Left hindlimb (tissue), 1 donor: ENCODE measurements at places on chromosomes 4 and X.

DNA sequence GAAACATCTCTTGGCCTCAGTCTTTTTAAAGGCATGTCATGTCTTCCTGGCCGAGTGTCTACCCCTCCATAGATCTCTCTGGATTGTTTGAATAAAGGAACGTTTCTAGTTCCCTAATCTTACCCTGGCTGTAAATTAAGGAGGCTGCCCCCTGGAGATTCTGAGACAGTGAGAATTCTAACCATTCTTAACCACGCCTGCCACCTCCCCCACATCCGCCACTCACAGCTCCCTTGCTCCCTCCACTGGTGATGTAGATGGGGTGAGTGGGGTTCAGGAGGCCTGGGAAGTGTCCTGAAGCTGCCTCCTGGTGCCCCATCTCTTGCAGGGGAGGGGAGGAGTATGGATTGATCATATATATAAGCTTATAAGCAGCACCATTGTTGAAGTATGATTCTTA, 48.0 kb upstream of the TRIM2 start:
- DNase-seq: no peak

DNA sequence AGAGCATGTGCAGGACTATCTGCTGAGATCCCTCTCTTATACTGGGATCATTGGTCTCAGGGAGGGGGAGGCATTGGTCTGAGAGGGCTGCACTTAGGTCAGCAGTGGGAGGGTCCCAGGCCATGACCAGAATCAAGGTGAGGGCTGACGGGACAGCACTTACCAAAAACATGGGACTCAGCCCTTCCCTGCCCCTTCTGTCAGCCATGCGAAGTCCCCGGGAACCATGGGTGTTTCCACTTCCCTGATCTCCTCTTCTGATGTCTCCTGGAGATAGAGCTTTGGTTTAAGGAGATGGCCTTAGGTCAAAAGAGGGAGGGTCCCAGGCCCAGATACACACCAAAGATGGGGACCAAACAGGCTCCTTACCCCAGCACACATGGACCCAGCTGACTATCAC, 12.9 kb upstream of the HSFX1 start:
- DNase-seq: no peak

DNA sequence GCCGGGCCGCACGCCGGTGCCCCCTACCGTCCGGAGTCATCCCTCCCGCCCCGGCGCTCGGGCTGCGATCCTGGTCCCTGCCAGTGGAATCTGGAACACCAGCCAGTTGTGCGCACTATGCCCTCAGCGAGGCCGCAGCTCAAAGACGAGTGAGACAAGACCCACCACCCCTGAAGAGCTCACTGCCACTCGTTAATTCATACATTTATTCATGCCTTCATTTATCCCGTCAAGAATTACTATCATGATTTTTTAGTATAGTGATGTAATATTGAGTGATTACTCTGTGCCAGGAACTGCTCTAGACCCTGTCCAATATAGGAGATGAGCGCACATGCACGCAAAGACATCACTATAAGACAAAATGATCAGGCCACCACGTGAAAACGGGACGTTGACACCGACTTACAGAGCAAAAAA, 247 bp upstream of the PPA2 start:
- DNase-seq: peak; percentile 91

DNA sequence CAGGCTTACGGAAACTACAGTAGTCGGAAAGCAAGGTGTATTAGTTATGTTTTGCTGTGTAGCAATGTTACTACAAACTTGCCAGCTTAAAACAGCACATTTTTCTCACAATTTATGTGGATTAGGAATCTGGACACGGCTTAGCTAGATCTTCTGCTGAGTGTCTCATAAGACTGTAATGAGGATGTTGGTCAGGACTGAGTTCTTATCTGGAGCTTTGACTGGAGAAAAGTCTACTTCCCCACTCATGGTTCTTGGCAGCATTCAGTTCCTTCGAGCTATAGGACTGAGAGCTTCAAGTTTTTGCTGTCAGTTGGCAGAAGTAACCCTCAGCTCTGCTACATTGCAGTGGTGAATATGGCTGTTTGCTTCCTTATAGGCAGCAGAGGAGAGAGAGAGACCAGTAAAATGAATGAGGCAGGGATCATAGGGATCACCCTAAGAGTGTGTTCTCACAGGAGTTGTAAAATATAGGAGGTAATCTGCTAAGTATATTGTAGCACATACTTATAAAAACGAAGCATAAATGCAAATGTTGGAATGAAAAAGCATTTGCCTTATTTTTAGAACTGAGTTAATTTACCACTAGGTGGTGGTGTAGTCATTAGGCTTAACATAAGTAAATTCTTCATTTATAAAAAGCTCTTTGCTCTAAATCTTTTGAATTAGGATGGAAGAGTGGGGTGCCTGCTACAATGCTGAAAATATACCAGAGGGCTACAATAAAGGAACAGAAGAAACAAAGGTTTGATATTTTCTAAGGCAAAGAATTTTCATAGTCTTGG, 38.6 kb downstream of the ALG13 start:
- no peak for DNase-seq

DNA sequence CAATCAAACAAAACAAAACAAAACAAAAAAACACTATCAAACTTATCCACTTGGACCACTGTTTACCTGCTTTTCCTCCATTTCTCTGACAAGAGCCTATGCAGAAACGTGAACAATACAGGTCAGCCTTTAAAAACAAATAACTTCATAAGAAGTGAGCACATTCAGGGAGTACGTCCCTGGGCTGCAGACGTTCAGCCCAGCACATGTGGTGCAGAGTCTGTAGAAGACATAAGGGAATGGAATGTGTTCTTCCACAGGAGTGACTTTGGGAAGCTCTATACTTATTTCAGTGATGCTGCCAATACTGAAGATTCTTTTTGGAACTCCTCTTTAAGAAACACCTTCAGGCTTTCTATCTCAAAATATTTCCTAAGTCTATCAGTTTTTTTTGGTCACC, 120.6 kb downstream of the SPRY1 start:
- no peak for DNase-seq

GRCh38 chr4:185304944-185305690, 90.6 kb downstream of the LRP2BP start:
- DNase-seq: no peak

- DNase-seq: peak; percentile 88
These were observed at the start of gene PRRG1 for GRCh38 chrX:37349221-37350033. Gene PRRG1 (plus strand): TSS chrX:37349364. CDS start chrX:37406250, 56,886 bp downstream.

- no peak for DNase-seq
These were observed 323.2 kb downstream of the DHRSX start for GRCh38 chrX:2177541-2177940.

GRCh38 chr4:60682901-60683300, 517.2 kb upstream of the ADGRL3 start:
- DNase-seq: no peak

DNA sequence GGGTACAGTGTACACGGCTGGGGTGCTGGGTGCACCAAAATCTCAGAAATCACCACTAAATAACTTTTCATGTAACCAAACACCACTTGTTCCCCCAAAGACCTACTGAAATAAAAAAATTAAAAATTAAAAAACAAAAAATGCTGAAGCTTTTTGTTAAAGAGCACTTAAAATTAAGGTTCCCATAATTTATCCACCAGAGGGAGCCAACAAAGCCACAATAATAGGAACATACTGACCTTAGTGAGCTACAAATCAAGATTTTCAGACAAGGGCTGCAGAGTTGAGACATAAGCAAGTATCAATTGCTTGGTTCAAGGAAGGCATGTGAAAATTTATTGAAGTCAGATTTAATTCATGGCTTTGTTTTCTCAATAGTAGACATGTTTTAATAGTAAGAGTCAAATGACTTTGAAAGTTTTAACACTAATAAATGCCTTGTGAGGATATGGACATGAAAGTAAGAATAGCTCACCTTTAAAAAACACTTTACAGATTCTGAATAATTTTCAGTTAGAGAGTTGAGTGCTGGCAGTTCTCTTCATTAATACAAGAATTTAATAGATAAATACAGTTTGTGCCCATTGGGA, 43.0 kb upstream of the SCOC start:
- DNase-seq: no peak

- DNase-seq: no peak
These were observed 49.4 kb downstream of the SLC9A6 start for GRCh38 chrX:136034668-136035067.

DNA sequence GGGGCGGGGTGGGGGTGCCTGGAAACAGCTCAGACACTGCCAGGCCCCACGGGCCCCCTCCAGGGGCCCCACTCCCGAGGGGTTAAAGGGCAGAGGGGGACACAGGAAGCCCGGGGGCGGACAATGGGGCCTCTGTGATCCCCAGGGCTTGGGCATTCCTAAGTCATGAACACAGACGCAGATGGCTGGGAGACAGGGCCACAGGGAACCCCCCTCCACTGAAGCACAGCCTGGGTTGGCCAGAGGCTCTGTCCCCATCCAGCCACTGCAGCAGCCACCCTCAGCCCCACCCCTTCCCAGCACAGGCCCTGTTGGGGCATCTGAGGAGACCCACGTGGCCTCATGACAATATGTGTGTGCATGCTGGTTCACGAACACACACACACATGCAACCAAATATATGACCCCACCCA, 3.9 kb downstream of the L1CAM start:
- no peak for DNase-seq

DNA sequence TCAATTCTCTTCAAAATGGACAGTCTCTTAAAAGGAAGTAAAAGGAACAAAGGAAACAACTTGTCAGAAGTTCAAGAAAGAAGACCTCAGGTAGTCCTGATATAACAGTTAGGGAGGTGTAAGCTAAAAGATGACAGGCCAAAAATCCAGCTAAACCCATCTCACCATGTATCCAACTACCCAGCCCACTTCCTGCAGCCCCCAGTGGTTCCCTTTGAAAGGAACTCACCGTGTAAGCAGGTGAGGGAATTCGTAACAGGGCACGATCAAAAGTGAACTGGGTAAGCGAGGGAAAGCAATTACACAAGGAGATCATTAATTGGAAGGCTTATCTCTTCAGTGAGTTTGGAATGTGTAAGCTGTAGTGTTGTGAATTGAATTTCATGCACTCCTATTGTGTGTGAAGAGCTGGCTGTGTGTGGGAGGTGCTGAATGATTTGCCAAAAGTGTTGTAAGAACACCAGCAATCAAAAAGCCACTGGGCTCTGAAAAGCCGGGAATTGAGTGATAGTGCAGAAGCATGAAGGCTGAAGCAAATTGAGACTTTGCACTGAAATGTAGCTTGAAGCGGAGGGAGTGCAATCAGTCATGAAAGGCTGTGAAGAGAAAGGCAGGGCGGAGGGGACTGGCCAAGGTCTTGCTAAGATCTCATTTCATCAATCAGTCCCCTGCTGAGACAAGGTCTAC, 914.2 kb upstream of the LCORL start:
- DNase-seq: no peak

GRCh38 chr4:94256828-94257227, 49.2 kb downstream of the SMARCAD1 start:
- no peak for DNase-seq

DNA sequence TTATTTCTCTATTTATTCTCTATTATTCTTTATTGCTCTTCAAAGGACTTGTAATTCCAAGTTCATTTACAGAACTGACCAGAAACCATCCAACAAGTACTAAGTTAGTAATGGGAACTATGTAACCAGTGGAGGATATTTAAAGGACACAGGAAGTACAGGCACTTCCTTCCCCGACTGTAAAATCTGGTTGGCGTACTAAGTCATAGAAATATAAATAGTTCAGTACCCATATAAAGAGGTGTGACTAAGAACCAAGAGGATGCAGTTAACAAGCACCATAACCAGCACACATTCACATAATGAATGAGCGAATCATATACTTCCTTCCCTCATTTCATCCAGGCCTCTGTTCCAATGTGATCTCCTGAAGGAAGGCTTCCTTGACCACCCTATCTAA, 3.6 kb upstream of the EIF4E start:
- DNase-seq: no peak

DNA sequence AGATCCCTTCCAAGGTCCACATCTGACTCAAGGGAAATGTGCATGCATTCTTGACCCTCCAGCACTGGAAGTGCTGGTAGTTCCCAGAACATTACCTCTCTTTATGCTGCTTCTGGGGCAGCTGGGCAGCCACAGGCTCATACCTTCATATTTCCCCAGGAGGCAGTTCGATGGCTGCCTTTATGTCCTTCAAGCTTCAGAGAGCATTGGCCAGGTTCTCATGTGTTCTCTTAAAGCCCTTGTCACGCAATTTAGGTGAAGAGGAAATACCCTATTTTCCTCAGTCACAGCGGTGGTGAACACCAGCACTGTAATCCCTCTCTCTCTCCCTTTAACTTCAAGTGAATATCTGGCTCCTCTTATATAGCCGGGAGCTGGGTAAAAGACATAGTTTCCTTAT, 134.3 kb downstream of the MID1IP1 start:
- DNase-seq: no peak

- no peak for DNase-seq
These were observed 179.1 kb upstream of the ETNPPL start for GRCh38 chr4:108941904-108942430.

GRCh38 chr4:8169763-8170162, 11.2 kb upstream of the ABLIM2 start:
- DNase-seq: no peak

DNA sequence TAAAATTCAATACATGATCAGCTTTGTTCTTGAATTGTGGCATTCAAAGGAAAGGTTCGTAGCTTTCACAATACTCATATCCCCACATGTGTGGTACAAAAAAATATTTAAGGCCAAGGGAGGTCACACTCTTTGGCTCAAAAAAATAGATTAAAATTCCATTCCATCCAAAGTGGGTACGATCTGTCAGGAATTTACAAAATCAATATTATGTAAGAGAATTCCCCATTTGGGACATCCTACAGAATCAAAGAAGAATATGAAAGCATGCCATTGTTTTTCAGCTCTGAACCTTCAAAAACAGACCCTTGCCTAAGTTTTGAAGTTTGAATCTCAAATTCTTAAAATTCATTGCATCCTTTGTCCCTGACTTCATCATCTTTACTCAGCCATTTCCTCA, 85.8 kb downstream of the MID1 start:
- DNase-seq: no peak

DNA sequence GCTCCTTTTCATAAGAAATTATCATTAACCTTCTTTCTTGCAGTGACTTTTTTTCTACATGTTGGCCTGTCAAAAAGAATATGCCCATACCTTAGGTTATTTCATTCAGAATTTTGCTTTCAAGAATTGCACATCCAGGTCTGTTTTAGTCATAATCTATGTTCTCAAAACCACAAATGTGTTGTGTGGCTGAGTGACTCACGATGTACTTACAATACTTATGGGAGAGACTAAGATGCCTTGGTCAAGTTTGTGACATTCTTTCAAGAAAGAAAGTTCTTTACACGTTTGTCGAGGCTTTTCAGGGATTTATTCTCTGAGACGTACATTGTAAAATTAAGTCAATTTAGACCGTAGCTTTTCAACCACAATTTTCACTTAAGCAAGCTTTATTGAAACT, 396.7 kb downstream of the FSTL5 start:
- DNase-seq: no peak

DNA sequence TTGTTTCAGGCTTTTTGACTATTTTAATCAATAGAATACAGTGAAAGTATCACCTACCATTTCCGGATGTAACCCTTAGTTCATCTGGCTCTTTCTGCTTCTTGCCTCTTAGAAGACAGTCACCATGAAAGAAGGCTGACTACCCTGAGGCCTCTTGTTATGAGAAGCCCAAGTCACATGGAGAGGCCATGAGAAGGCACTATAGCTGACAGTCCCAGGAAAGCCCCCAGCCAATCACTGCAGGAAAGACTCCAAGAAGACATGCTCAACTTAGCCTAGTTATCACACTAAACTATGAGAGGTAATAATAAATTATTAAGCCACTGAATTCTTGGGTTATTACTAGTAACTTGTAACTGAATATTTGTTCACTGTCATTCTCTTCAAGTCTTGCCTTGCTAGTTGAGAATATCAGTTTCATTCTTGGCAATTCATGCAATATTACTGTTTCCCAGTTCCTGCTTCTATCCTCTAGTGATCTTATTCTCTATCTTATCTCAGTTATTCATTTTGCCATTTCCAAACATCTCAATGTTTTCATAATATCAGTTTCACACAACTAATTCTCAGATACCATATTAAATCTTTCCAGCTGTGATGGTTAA, 57.1 kb upstream of the GUCY1A1 start:
- no peak for DNase-seq
